H7 (cell line): ENCODE measurements at places on chromosomes 3 and 15. TPM values are rescaled to one million over a fixed set of nuclear protein-coding genes. Genes with fewer than 3 reads are reported as not detected.

Gene GABRR3
- not detected in 2 replicates for total RNA-seq

Gene CAV3
- total RNA-seq = not detected in 2 replicates

Gene RNF123
- total RNA-seq = 22.1 and 31.2 TPM in 2 replicates

Gene LPCAT4
- 49.2 and 57.5 TPM in 2 replicates for total RNA-seq

Gene ALG1L2
- total RNA-seq = 1.3 and 1.7 TPM in 2 replicates

Gene ECE2
- total RNA-seq = not detected in 2 replicates

Gene CADPS
- total RNA-seq = 5.2 and 7.1 TPM in 2 replicates

Gene LRRN1
- total RNA-seq = 22.6 and 31.7 TPM in 2 replicates

Gene CLRN1
- total RNA-seq = 0.17 and 0.22 TPM in 2 replicates

Gene FBXO40
- total RNA-seq = under 0.01 TPM in 1 of 2 replicates, not detected in the other

Gene RYR3
- 0.59 and 0.69 TPM in 2 replicates for total RNA-seq

Gene AHSG
- not detected in 2 replicates for total RNA-seq

Gene NOX5
- not detected in 2 replicates for total RNA-seq

Gene KCNMB3
- total RNA-seq = 0.21 and 0.48 TPM in 2 replicates

Gene HYKK
- 1.9 and 2.9 TPM in 2 replicates for total RNA-seq

Gene DHFR2
- total RNA-seq = 1.0 and 1.4 TPM in 2 replicates

Gene ARHGEF26
- 5.4 and 6.0 TPM in 2 replicates for total RNA-seq

Gene STARD9
- 1.4 and 2.8 TPM in 2 replicates for total RNA-seq

Gene SSR3
- total RNA-seq = 118 and 140 TPM in 2 replicates

Gene TMEM212
- total RNA-seq = not detected in 2 replicates

Gene STRA6
- 10.3 and 10.8 TPM in 2 replicates for total RNA-seq

Gene OSBPL10
- 24.1 and 29.9 TPM in 2 replicates for total RNA-seq

Gene EFHB
- 0.17 and 0.22 TPM in 2 replicates for total RNA-seq

Gene ITPKA
- total RNA-seq = 0.07 and 0.52 TPM in 2 replicates

Gene ST8SIA2
- total RNA-seq = 3.7 and 11.8 TPM in 2 replicates

Gene ITGA11
- 0.03 and 0.07 TPM in 2 replicates for total RNA-seq

Gene PPP2R3A
- total RNA-seq = 10.2 and 12.5 TPM in 2 replicates

Gene DPPA2
- 10.3 and 17.7 TPM in 2 replicates for total RNA-seq

Gene CCR9
- not detected in 2 replicates for total RNA-seq

Gene OR5K2
- not detected in 2 replicates for total RNA-seq

Gene RTP1
- 5.1 and 5.3 TPM in 2 replicates for total RNA-seq

Gene SIDT1
- total RNA-seq = not detected in 2 replicates

Gene KBTBD13
- 0.17 TPM in 1 of 2 replicates, not detected in the other for total RNA-seq

Gene ABHD14A
- total RNA-seq = 7.5 and 7.7 TPM in 2 replicates

Gene ADGRG7
- not detected in 2 replicates for total RNA-seq

Gene ZNF80
- not detected in 2 replicates for total RNA-seq

Gene EXOSC7
- 83.4 and 96.3 TPM in 2 replicates for total RNA-seq

Gene PSTPIP1
- 0.21 and 1.3 TPM in 2 replicates for total RNA-seq

Gene CNTN6
- total RNA-seq = not detected in 2 replicates

Gene BCHE
- 2.9 and 7.5 TPM in 2 replicates for total RNA-seq

Gene LRRC15
- total RNA-seq = 0.18 and 0.21 TPM in 2 replicates

Gene SKOR1
- 0.11 TPM in 1 of 2 replicates, not detected in the other for total RNA-seq

Gene ZNF35
- 13.7 and 15.5 TPM in 2 replicates for total RNA-seq

Gene CIB2
- 56.7 and 64.5 TPM in 2 replicates for total RNA-seq

Gene DAPK2
- total RNA-seq = 0.41 and 1.9 TPM in 2 replicates

Gene IGDCC3
- 38.3 and 39.7 TPM in 2 replicates for total RNA-seq

Gene ZWILCH
- total RNA-seq = 57.8 and 68.3 TPM in 2 replicates

Gene SOX2
- total RNA-seq = 233 and 264 TPM in 2 replicates
